ENCODE measurements at places on chromosomes 2 and 18.

- DNase-seq: no peak
These were observed 287.4 kb upstream of the TCF4 start for GRCh38 chr18:55875371-55875901.

DNA sequence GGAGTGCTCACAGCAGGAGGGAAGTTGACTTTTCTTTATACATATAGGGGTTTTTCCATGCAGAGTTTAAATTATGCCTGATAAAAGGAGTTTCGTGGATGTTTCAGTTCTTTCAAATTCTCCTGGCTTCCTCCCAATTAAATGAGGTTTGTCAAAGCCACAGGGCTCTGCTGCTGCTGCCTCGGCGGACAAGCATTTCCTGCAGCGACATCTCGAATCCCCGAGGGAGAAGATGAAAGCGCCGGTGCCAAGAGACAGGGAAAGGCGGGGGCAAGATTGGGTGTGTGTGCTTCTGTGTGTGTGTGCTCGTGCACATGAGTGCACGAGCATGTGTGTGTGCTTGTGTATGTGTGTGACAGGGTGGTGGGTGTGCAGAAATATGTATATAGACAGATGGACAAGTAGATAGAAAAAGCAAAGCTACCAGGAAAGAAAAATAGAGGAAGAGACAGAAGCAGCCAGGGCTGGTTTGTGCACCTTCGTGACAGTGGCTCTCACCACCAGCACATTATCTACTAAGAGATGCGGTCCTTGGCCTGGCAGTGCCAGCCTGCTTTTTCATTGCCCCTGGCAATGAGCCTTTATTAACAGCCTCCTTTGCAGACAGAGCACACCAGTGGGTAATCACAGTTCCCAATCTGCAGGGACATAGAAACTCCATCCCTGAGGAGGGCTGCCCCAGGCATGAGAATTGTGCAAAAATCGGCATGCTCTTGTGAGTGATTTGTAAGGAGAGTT is 76.2 kb downstream of the CDK15 start:
- no peak for DNase-seq

- no peak for DNase-seq
These were observed 169.2 kb downstream of the ZFP36L2 start for GRCh38 chr2:43057026-43057741.

DNA sequence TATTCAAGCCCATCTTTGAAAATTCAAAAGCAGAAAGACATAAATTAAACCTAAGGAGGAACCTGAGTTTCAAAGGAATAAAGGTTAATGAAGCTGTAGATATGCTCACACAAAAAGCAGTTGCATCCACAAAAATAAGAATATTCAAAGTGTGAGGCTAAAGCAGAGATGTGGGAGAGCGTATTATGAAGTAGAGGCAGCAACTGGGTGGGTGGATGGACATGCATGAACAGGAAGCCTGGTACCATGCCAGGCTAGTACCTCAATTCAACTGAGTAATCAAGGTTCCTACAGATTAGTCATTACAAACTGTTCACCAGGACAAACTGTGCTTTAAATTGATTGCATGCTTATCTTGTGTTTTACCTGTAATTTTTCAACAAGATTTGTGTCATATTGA is 330.0 kb upstream of the PKDCC start:
- DNase-seq: no peak

GRCh38 chr2:72955228-72956049 is 38.1 kb downstream of the EMX1 start:
- no peak for DNase-seq

- DNase-seq: no peak
These were observed 11.7 kb upstream of the CXCR4 start for GRCh38 chr2:136129601-136130000.

DNA sequence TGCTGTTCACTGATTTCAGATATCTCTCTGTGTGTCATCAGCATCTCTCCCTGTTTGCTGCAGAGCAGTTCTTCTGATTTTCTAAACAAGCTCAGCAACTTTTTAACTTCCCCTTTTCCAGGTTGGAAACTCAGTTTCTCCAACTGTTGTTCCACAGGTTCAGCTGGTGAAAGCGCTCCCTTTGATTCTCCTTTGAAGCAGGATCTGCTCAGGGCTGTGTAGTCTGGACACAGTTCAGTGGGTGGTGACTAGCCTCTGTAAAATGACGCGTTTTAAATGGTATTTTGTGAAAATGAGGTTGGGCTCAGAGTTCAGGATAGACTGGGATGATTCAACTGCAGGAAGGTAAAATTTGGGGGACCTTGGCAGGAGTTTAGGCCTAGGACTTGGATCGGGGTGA is 106.3 kb downstream of the TRIM43 start:
- no peak for DNase-seq

DNA sequence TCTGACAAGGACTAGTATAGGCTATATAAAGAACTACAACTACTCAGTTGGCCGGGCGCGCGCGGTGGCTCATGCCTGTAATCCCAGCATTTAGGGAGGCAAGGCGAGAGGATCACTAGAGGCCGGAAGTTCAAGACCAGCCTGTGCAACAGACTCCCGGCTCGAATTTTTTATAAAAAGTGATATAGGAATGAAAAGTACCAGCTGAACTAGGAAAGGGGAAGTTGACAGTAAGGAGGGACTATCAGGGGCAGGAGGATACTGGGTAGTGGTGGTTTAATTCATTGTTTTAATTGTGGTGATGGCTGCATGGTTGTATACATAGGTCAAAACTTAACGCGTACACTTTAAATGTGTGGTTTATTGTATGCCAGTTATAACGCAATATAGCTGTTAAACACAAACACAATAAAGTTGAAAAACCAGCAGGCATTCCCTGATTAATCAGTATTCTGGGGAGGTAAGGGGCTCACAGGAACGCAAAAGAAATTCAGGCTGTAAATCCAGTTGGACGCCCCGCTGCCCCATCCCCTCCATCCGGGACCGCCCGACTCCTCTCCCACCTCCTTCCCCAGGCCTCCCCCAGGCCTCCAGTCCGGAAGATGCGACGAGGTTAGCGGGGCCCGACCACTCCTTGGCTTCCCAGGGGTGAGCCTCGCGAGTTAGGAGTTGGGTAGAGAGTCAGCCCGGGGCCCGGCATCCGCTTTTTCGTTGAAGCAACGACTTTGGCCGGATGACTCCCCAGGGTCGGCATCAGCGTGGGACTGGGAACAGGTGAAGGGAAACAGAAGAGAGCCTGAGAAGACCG is 746 bp upstream of the POLR1B start:
- DNase-seq: peak; percentile 75

DNA sequence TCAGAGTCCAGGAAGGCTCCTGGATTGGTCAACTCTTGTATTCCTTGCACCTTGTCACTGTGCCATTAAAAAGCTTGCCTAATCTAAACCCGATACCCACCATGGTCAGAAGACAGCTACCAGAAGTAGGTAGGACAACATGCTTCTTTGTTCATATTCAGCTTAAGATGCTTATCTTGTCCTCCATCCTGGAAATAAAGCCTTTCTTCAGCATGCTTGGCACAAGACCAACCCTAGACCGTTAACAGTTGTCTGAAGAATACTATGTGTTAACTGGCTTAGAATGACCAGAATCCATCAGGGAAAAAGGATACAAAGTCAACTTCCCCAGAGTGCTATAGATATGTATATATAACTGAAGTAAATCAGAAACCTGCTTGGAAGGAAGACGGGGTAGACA is 193.9 kb downstream of the ZRANB3 start:
- DNase-seq: no peak

DNA sequence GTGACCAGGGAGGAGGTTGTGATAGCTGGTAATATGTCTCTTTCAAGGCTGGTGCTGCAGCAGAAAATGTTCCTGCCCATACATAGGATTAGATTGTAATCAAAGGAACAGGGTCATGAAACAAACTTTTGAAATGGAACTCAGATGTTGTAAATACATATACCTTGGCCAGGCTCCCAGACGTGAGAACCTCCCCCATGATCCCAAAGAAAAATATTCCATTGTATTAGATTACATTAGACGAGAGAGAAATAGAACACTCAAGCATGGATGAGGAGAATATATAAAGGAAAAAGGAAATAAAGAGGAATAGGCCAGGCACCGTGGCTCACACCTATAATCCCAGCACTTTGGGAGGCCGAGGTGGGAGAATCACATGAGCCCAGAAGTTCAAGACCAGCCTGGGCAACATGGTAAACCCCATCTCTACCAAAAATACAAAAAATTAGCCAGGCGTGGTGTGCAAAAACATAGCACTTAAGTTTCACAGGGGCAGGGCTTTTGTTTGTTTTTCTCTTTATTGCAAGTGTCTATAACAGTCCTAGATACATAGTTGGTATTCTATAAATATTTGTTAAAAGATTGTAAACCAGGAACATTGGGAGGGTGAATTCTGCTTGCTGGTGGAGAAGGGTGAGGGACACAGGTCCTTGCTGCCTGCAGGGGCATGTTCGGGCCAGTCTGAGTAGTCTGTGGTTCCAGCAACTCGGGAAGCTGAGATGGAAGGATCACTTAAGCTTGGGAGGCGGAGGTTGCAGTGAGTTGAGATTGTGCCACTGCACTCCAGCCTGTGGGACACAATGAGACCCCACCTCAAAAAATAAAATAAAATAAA is 52.8 kb downstream of the RPL37A start:
- DNase-seq: no peak

DNA sequence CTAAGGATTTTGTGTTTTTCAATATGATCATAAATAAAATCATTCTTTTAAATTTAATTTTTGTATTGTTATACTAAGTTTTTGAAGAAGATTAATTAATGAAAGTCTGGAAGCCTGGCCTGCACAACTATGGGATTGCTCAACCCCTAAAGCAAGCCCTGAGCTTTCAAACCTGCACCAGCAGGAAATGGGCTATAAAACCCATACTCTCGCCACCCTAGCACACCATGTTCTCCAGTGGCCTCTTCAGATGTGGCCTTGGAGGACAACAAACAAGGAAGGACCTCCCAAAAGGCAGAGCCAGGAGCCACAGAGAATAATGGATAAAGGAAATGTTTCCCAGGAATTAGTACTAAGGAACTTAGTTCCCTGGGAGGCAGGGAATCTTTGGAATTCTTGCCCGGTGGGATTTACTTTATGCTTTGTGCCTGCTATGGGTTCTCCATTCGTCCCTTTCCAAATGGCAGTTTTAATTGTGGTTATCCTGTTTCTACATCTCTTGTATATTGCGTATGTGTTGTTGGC is 212.5 kb downstream of the ZFP36L2 start:
- DNase-seq: no peak

DNA sequence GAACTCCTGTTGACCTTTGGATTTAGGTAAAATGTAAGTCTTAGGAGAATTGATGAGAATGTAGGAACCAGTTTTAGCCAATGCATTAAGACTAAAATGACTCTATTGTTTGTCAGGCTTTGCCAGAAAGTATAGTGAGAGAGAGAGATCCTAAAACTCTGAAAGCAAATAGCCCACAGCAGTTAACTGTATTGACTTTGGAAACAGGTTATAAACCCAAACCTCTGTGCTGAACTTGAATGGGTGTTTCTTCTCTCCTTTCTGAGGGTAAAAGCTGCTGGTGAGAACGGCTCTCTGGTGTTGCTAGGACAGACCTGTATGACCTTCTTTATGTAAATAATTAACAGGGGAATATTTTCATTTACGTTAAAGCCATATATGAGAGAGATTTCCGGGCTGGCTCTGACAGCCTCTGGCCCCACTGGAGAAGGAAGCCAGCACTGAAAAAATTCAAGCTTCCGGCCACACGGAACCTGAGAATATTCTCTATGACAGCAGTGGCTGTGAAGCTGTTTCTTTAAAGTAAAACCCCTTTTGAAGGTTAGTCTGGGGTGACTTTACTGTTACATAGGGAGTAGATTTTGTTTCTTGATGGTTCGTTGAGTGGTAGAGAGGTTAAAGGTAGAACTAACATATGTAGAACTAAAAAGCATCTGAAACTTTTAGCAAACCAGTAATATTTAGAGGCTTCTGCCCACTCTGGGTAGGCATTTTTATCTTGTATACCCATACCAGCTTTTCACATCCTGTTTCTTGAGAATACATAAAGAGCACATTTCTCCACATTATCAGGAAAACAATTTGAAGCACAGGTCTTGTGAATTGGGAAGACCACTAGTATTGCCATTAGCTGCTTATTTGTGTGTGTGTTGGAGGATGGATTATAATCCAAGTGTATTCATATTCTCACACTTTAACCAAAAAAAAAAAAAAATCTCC is 123.8 kb downstream of the SPTBN1 start:
- DNase-seq: no peak

- DNase-seq: no peak
These were observed 205.7 kb downstream of the TCF4 start for GRCh38 chr18:55382277-55382805.

DNA sequence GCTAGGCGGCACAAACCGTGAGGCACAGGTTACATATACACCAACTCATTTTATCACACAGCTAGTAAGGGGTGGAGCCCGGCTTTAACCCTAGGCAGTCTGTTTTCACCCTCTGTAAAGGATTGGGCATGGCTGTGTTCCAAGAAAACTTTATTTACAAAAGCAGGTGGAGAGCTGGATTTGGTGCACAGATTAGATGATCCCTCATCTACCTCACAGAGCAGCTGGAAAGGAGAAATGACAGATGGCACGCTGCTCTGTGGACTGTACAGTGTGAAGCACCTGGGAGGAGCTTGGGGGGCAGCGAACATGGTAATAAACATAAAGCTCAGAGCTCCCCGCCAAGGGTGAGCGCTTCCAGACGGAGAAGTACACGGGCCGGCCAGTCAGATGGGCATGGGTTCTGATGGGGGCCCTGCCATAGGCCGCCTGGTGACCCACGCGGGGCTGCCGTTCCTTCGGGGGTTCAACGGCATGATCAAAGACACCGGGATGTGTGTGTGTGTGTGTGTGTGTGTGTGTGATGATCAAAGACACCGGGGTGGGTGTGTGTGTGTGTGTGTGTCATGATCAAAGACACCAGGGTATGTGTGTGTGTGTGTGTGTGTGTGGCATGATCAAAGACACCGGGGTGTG is 862 bp upstream of the TMEM177 start:
- no peak for DNase-seq

DNA sequence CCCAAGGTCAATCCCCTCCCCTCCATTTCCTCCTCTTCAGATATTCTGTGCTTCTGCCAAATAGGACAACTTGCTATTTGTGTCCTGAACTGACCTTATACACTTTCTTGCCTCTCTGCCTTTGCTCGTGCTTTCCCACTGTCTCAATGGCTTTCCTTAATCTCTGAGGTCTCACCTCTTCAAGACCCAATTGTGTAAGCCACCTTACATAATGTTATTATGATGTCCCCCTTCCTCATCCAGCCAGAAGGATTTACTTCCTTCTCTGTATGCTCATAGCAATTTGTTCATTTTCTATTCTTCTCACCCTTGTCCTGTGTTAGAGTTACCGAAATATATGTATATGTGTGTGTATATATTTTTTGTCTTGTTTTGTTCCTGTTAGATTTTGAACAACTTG is 26.9 kb upstream of the DARS1 start:
- no peak for DNase-seq

GRCh38 chr2:106085181-106085940 is 108.7 kb downstream of the UXS1 start:
- peak; percentile 13 for DNase-seq

GRCh38 chr2:213703406-213704098 is 419.3 kb downstream of the SPAG16 start:
- DNase-seq: no peak

- no peak for DNase-seq
These were observed 161.2 kb downstream of the PTPRM start for GRCh38 chr18:7728297-7728696.

All from HEK293T (cell line).